Activated T-cell treated with anti-CD3 and anti-CD28 coated beads, Interleukin-2, amount 50 U/mL, for 4 hours (primary cell): ENCODE measurements at places on chromosomes 13 and 19. TPM values are rescaled to one million over a fixed set of nuclear protein-coding genes. Genes with fewer than 3 reads are reported as not detected.

GRCh38 chr19:4144666-4145249, 8.7 kb upstream of the CREB3L3 start:
- DNase-seq = no peak

DNA sequence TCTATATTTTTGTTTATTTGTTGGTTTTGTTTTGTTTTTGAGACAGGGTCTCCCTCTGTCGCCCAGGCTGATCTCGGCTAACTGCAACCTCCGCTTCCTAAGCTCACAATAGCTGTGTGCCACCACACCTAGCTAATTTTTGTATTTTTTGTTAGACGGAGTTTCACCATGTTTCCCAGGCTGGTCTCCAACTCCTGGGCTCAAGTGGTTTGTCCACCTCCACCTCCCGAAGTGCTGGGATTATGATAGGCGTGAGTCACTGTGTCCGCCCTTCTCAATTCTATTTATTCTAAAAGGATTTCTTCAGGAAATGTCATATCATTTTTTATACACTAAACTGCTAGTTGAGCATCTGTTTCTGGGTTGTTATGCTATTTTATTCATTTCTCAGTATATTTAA, 1206.0 kb downstream of the OLFM4 start:
- DNase-seq = no peak

DNA sequence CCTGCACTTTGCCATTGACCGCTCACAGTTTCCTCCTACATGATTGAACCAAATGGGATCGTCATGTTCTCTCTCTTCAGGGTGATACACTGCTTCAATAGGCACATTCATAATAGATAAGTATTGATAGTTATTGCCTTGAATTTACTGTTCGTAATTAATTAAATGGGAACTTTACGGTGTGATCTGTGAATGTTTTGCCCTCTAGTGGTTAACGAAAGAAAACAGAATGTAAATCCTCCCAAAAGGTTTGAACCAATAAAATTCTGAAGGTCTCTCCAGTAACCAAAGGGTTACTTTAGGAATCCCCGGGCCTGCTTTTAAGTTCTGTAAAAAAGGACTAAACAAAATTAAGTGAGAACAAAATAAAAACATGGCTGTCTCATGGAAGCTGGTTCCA, 389.3 kb downstream of the DACH1 start:
- DNase-seq = no peak

DNA sequence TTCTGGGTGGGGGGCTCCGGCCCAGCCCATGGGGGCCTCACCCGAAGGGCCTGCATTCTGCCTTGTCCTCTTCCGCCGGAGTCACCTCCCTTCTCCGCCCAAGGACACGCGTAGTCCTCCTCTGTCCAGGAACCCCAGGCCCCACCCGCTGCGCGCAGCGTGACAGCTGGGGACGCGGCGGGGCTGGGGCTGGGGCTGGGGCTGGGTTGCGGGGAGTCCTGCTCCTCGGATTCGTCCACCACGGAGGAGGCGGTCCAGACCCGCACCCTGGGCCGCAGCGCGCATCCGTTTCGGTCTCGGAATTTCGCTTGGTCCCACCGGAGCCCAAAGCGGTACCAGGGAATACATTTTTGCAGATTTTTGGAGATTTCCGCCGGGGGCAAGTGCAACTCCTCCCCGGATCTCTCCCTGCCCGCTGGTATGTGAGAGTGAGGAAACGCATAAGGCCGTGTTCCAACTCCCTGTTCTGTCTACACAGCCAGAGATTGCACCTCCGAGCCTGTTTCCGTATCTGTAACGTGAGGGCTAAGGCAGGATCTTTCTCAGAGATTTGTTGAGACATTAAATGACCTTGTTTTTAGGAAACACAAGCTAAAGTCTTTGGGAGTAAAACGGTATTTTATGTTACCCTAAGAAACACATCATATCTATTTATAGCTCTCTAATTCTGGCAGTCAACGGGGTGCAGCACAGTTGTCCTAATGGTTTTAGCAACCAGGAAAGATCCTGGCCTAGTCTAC, at the start of gene COX7A1:
Gene COX7A1, minus strand, starts transcription at position 96 of the 740 bp plus-strand sequence. Its CDS starts 40 bp downstream, at position 56.
- no peak for DNase-seq

DNA sequence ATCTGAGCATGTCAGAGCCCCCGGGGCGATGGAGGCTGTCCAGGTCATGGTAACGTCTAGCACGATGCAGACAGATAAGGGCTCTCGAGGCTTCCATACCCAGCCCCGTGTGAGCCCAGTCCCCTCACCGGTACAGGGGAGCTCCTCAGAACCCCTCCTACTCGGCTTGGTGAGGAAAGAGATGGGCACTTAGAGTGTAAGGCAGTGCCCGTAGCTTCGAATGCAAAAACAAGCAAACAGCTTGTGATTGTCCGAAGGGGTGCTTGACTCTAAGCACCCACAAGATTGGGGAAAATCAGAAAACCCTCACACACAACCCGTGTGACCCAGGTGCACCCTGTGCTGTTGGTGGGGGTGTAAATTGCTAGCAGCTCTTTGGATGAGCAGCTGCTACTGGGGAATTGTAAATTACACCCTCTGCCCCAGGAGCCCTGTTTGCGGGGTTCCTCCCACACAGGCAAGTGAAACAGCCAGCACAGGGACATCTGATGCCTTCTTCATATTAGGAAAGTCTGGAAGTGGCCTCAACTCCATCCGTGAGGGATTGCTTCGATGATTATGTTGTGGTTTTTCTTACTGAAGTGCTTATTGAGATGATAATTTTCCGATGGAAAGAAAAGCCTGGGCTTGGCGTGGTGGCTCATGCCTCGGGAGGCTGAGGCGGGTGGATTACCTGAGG, 918 bp upstream of the PSPN start:
- no peak for DNase-seq

DNA sequence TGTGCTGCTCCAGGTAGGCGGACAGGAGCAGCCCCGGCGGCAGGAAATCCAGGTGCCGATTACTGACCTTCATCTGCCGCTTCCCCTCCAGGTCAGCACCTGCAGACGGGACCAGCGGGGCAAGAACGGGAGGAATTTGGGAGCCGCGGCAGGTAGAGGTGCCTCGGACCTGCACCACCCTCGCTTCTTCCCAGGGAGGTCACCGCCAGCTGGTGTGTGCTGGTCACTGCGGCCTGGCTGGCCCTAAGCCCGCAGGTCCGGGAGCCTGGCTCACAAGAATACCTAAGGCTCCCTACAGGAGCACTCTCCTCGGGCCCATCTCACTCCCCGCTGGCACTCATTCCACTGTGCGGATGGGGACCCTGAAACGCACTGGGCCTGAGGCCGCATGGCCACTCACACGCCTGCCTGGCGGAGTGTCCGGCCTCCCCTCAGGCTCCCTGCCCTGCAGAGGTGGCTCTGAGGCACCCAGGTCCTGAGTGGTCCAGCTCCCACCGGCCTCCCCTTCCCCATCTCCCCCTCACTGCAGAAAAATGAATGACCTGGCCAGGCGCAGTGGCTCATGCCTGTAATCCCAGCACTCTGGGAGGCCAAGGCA, 4.3 kb downstream of the RNU6-9 start:
- no peak for DNase-seq

DNA sequence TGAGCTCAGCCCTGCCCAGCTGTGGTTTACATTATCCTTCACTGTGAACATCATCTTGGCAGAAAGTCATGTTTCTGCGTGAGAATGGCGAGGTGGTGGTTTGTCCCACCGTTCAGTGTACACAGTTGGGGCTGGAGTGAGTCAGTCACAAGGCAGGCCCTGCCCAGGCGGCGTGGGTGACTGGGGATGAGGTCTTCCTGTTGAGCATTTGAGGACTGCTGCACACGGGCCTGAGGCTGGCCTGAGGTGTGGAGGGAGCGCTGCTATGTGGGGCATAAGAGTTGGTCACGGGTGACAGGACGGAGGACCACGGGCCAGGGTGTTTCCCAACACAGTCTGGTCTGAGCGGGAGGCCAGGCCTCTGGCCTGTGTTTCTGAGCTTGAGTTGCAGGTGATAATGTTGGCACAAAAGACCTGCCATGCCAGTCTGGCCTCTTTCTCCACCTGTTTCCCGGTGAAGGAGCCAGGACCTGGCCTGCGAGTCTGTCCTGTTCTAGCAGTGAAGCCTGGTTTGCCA, 13.4 kb upstream of the C19orf33 start:
- no peak for DNase-seq

Gene CEACAM3
- total RNA-seq = not detected

GRCh38 chr13:73938372-73939070, 195.7 kb downstream of the KLF12 start:
- no peak for DNase-seq

DNA sequence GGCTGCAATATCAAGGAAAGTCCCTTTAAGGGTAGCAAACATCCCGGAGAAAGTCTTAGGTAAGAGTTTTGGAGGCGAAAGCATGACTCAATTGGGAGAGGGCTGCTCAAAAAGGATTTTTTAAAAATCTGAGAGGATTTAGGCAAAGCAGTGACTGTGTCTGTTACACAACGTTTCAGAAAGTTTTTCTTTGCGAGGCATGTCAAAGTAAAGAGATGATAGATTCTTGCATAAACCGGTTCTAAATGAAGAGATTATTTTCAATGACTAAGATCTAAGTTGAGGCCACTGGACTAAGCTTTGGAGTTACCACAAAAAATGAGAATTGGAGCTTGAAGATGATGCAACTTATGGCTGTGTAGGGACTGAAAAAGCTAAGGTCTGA, 43.7 kb upstream of the ENOX1 start:
- DNase-seq = no peak

- DNase-seq = no peak
Measured at GRCh38 chr19:51020988-51021651, 1.6 kb upstream of the KLK10 start.

Gene GPR4
- not detected for total RNA-seq

GRCh38 chr13:100809129-100809390, 134.5 kb upstream of the TMTC4 start:
- no peak for DNase-seq

- DNase-seq = no peak
Measured at GRCh38 chr13:95505986-95506385, 46.5 kb upstream of the CLDN10 start.

Gene PLPPR3
- total RNA-seq = not detected

- no peak for DNase-seq
Measured at GRCh38 chr13:96810104-96810503, 184.2 kb downstream of the OXGR1 start.

DNA sequence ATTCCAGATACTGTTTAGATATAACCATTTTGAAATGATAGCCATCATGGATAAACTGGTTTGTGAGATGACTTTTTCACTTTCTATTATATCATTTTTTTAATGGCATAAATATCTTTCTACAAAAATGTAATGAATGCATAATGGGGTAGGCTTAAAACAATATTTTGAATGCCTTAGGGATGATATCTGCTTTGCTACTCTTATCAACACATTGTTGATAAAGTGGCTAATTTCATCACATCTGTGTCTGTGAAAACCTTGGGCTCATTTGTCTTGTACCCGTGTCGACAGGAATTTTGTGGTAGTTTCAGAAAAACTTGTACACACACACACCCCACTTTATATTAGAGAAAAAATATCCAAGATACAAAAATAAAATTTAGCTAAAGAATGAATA, 44.1 kb downstream of the SLITRK6 start:
- no peak for DNase-seq

GRCh38 chr13:30113983-30114570, 193.3 kb downstream of the KATNAL1 start:
- DNase-seq = no peak

DNA sequence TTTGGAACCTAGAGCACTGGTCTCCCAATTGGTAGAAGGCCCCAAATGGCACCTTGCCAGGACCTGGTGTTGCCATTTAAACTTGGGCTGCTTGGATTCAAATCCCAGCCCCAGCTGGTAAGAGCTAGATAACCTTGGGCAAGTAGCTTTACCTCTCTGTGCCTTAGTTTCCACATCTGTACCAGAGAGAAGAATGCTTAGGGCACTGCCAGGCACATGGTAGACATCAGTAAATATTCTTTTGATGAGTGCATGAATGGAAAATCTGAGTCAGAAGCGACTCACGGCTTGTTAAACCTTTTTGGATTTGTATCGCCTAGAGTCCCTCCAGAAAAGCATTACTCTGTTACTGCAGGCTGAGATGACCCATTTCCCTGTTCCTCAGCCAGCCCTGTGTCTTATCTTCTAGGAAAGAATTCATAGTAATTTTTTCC, 90.9 kb downstream of the SIPA1L3 start:
- DNase-seq = no peak

GRCh38 chr13:39379667-39380655, 223.0 kb downstream of the LHFPL6 start:
- DNase-seq = no peak

GRCh38 chr19:29259153-29259552, 46.2 kb upstream of the UQCRFS1 start:
- no peak for DNase-seq

Gene FCGBP
- total RNA-seq = 1.7 TPM

Gene VSTM2B
- not detected for total RNA-seq

Gene ZNF154
- total RNA-seq = 2.1 TPM

Gene SYMPK
- 94.1 TPM for total RNA-seq

Gene CEACAM1
- total RNA-seq = 0.30 TPM

Gene MCF2L
- 8.6 TPM for total RNA-seq

- no peak for DNase-seq
Measured at GRCh38 chr19:38402623-38402966, 298 bp upstream of the FAM98C start.

- no peak for DNase-seq
Measured at GRCh38 chr19:7460562-7460966, 28.3 kb downstream of the PEX11G start.

DNA sequence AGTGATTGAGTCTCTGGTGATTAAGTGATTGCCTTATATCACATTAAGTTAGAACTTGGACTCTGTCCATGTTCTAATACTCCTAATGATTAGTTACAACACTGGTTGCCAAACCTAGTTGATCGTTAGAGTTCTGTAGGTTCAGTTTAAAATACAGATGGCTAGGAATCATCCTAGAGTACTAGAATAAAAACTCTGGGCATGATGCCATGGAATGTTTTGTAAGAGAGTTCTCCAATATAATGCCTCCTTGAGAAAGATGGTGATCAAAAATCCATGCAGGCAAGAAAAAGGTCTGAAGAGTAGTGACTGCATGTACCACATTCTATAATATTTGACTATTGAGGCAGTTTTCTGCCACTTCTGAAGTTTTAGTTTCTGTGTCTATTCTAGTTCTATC, 176.3 kb downstream of the GPC5 start:
- DNase-seq = no peak

DNA sequence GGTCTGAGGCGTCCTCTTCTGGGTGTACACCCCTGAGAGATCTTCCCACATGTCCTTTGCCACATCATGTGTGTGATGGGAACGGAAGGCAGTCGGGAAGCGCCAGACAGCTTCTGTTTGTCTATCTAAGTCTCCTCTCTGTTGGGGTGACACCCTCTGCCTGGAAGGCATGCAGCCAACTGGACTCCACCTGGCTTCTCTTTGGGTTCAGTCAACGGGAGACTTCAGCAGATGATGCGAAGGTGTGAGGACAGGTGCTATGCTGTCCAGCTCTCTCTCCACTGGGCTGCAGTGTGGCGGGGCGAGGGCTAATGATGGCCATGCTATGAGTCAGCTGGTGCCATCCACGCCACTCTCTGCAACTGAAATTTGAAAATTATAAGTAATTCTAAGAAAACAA, 14.3 kb upstream of the SBK3 start:
- no peak for DNase-seq
